Upper lobe of left lung (tissue), 6 donors: ENCODE measurements at places on chromosomes 1 and 21.
A peak's percentile ranks its signal among the peaks of the same experiment; 100 is the strongest.

- no peak for DNase-seq
These were observed 89.8 kb upstream of the ARHGAP29 start for GRCh38 chr1:94327001-94327690.

GRCh38 chr1:78687914-78688313 lies 38.3 kb downstream of the IFI44 start:
- DNase-seq = no peak

GRCh38 chr1:17802164-17802563 lies 47.0 kb downstream of the ACTL8 start:
- no peak for DNase-seq

DNA sequence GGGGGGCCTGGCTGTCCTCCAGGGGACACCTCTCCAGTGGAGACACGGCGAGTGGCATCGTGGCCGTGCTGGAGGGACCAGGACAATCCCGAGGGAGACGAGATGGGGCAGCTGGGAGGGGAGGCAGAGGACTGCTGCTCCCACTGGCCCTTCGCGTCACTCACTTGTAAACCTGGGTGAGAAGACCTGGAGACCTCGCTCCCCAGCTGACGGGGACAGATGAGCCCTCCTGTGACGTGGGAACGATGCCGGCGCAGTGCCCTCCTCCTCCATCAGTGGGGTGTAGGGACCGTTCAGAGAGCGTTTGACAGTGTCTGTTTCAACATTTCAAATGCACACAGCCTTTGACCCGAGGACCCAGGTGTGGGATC lies 4.6 kb downstream of the SPATC1L start:
- no peak for DNase-seq

DNA sequence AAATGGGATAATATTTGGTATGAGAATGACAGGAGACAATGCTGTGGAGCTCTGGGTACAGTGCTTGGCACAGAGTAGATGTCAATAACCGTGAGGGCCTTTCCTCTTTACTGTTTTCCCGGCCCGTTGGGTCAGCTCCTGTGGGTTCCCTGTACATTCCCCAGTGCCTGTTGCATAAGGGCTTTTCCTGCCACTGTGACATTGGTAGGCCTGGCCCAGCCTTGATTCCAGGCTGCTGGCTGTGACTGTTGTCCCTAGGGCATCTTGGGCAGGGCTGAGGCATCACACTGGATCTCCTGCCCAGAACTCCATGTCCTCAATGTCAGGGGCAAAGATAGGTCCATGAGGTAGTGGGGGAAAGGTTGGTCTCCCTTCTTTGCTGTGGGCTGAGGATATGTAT lies 25.8 kb upstream of the MYCL start:
- peak; percentile 79 for DNase-seq

DNA sequence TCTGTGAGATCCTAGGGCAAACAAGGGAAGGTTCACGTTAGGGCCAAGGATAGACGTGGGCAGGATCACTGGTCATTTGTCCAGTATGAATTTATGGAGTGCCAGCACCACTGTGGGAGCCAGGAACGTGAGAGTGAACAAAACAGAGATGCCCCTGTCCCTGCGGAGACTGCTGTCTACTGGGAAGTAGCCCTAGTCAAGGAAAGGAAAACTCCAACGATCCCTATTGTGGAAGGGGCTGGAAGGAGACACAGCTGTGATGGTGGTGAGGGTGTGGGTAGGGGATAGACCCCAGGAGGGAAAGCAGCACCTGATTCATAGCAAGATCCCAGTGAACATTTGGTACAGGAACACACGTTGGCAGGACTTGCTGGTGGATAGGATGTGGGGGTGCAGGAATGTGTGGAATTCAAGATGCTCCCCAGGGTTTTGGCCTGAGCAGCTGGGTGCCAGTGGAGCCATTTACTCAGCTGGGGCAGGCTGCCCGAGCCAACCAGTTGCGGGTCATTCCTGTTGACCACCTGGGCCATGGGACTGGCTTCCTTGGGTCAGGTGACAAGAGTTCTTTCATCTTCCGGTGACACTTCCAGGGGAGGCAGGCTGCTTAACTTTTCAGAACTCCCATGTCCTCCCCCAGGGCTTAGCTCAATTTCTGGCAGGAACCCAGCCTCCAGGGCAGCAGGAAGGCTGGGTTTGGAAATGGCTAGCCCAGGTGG lies 1.2 kb upstream of the ATP13A2 start:
- no peak for DNase-seq

DNA sequence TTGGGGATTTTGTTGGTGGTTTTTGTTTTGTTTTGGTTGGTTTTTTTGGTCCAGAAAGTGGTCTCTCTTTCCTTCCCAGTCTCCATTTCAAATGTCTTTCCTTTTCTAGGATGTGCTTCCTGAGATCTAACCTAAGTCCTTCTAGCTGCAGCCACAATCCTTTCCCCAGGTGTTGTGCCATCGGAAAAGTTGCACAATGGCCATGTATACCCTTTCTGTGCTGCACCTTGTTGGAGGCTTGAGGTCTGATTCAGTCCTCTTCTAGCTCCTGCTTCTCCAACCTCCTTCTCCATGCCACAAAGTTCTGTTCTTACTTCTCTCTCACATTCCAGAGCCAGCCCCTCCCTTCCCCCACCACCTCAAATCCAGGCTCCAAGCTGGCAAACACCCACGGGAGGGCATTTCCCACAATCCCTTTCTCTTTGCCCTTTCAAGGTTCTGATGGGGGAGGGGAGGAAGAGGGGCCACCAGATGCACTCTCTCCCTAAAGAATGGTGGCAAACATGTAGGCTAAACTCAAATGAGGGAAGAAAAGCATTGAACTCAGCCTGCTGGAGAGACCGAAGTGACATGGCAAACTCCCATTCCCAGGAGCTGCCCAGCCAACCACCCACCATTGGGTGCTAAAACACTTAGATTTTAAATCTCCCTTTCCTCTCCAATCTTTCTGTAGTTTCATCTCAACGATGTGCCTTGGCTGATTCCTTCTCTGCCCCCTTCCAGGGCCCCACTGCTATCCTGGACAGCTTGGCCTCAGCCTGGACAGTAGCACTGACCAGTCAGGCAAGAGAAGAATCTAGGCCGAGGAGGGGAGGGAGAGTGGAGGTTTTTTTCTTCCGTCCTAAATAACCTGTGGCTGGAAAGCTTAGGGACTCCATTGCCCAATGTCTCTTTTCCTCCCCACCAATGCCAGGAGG lies 2.9 kb downstream of the KCNJ10 start:
- no peak for DNase-seq

DNA sequence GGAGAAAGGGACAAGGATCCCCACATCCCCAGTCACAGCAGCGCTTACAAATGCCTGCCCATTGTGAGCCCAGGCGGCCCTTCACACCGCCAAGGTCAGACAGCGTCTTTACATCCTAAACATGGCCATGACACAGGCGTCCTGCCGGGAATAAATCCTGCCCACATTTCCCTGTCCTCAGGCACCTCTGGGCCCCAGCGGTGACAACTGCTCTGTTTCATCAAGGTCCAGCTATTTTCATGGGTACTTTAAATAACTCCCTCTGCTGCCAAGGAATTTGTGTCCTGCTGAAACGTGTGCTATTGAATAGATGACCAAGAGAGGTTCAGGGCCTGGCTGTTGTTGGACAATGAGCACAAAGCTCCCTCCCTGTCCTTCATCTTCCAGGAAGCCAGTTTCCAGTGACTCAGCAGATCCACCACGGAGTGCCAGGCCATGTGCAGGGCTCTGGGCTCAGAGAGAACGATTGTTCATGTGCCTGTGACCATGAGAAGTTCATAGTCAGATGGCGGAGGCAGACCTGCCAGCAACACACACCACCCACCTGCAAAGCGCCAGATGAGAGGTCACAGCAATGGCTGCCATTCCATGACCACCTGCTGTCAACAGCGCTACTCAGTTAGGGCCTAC lies 195.8 kb downstream of the MATN1 start:
- no peak for DNase-seq

- DNase-seq = no peak
These were observed 724 bp downstream of the DOCK7 start for GRCh38 chr1:62687421-62687902.

- DNase-seq = no peak
These were observed 3.1 kb downstream of the SIM2 start for GRCh38 chr21:36701756-36702621.

DNA sequence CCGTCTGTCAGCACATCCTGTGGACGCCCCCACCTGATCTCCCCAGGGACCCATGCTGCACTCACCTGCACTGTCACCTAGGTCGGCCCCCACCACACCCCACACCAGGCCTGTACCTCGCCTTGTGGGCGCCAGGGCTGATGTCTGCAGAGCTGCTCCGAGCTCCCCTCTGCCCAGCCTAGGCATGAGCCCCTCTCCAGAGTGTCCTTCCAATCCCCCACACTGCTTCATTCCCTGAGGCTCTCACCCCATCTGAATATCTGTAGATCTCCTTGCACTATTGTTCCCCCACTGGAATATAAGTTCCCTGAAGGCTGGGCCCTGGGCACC lies 12.2 kb downstream of the UMODL1 start:
- peak; percentile 33 for DNase-seq

DNA sequence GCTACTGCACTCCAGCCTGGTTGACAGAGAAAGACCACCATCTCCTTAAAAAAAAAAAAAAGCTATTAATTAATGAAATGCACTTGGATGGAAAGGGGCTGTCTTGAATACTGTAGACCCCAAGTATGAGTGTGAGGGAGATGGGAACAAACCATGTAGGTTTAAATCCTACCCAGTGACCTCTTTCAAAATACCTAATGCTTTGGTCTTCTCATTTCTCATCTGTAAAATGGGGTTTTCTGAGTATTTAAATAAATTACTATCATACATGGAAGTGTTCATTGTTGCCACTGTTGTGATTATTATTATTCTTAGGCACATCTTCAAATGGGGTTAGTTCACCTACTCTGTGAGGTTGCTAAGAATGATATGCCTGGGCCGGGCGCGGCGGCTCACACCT lies 17.1 kb upstream of the FUCA1 start:
- no peak for DNase-seq

DNA sequence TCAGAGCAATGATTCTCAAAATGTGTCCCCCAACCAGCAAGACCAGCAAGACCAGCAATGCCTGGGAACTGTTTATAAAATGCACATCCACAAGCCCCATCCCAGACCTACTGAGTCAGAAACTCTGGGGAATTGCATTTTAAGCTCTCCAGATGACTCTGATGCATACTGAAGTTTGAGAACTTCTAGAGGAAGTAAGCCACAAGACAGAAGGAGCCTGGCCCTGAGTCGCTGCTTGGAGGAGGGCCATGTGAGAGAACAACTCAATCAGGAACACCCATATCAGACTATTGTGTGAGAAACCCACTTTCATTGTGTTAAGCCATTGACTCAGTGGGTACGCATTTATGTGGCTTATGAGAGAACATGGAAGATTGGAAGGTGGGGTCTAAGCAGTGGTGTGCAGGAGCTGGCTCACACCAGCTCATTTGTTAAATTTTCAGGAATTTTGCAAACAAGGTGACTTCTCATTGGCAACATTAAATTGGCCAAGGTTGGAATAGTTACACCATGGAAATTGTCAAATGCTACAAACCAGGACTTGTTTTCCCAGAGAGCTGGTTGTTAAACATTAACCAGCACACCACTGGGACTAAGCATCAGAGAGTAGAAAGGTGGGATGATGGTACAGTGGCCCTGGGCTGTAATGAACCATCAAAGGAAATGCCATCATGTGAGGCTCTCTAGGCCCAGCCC lies 38.9 kb downstream of the ATP1A1 start:
- DNase-seq = no peak

DNA sequence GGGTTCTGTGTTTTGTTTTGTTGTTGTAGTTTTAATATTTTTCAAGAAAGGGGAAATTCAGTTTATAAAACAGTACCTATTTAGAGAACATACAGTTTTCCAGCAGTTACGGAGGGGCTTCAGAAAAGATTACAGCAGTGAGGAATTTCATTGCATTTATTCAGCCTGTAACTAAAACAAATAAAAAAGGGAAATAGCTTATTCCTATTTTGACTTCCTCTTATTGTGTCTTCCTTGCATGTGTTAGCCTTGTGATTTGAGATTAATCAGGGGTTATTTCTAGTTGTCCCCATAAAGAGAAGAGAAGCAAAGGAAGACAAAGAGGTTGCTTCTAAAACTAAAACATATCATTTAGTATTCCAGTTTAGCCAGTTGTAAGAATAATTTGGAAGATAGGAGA lies 35.0 kb downstream of the CTTNBP2NL start:
- no peak for DNase-seq

- peak; percentile 83 for DNase-seq
These were observed 801 bp downstream of the MX1 start for GRCh38 chr21:41426676-41427404.

DNA sequence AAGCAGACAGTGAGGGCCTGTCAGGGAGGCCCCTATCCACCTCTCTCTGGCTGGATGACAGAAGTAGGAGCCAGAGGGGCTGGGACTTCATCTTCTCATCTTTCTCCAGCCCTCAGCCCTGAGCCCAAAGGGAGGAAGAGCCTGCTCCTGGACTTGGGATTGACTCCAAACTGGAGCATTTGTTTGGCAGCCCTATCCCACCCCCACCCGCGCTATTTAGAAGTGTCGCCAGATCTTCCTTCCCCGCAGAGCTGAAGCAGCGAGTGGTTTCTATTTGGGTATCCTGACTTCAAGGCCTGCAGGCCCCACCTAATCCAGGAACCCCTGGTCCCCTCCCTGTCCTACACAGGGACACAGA lies 9.6 kb downstream of the NES start:
- no peak for DNase-seq

DNA sequence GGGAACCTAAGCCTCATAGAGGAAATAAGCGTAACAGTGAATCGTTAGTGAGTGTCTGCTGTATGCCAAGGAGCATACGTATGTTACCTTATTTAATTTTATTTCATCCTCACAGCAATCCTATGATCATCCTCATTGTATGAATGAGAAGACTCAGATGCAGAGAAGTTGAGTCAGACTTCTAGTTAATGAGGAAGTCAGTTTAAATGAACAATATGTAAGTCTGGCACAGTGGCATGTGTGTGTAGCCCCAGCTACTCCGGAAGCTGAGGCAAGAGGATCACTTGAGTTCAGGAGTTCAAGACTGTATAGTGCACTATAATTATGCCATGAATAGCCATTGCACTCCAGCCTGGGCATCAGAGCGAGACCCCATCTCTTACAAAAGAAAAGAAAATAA lies 148.0 kb downstream of the ZZZ3 start:
- DNase-seq = no peak

GRCh38 chr1:15578921-15579682 lies 5.7 kb downstream of the AGMAT start:
- DNase-seq = no peak

DNA sequence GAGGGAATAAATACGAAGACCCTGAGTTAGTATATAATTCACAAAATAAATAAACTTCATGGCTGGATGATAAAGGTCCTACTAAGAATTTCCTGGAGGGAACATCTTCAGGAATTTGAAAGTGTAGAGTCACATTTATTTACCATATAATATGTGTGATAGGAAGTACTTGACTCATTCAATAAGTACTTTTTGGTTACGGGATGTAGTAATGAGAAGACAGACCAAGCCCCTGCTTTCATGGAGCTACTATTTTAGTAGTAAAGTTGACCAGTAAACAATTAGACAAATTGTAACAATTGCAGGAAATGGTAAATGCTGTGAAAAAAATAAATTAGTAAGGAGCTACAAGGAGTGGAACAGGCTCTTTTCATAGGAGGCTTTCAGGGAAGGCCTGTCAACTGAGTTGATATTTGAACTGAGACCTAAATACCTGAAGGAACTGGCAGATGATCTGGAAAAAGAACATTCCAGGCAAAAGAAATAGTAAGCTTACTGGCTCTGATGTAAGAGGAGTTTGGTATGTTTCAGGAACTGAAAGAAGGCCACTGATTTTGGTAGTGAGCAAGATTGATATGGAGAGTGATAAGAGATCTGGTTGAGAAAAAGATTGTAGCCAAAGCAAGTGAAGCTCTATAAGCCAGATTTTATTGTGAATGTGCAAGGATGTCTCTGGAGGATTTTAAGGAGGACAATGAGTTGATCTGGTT lies 36.2 kb downstream of the CAMSAP2 start:
- no peak for DNase-seq
